Nucleus accumbens (tissue), 56 donors: ENCODE measurements at places on chromosomes 7 and 10.

DNA sequence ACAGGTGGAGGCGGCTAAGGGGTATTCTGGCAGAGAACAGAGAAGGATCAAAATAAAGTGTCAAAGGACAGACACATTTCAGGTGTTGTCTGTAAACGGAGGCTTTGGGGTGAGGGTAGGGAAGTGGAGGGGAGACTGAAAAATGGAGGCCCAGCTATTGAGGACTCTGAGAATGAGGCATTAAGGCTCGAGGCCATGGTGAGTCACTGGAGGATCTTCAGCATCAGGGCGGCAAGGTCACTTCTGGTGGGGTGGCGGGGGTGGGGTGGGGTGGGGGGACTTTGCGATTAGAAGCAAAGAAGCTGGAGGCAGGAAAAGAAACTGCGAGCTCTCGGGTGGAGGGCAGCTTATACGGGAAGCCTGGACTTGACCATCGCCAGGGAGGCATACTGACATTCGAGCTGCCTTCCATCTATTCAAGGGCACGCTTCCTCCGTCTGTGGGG lies 58.4 kb upstream of the PCGF5 start:
- peak; percentile 64 for DNase-seq

DNA sequence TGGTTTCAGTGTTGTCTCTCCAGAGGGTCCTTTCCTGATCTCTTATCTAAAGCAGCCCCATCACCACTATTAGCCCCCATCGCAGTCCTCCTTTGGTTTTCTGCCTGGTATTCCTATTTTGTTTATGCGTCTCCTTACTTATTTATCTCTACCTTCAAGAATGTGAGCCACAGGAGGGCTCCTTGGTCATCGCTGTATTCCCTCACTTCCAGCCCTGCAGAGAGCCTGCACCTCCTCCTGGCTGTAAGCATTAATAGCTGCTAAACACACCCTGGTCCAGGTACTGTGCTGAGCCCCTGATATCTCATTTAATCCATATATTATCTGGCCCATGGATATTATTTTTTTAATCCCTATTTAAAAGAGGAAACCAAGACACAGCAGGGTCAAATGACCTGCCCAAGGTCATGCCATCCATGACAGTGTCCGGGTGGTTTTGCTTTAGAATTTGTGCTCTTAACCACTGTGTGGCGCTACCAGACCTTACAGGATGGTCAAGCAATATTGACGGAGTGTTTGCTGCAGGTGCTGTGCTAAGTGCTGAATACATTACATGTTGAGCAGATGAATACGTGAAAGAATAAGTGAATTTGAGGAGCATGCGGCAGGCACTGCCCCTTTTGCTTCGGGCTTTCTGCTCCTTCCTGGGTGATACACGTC lies 227.2 kb downstream of the ADAM12 start:
- no peak for DNase-seq

GRCh38 chr7:42671627-42672026 lies 240.2 kb downstream of the C7orf25 start:
- no peak for DNase-seq

DNA sequence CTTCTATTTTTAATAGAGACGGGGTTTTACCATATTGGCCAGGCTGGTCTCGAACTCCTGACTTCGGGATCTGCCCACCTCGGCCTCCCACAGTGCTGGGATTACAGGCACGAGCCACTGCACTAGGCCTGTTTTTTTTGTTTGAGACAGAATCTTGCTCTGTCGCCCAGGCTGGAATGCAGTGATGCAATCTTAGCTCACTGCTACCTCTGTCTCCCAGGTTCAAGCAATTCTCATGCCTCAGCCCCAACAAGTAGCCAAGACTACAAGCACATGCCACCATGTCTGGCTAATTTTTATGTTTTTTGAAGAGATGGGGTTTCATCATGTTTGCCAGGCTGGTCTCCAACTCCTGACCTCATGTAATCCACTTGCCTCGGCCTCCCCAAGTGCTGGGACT lies 73.7 kb downstream of the TYW1B start:
- DNase-seq: no peak

DNA sequence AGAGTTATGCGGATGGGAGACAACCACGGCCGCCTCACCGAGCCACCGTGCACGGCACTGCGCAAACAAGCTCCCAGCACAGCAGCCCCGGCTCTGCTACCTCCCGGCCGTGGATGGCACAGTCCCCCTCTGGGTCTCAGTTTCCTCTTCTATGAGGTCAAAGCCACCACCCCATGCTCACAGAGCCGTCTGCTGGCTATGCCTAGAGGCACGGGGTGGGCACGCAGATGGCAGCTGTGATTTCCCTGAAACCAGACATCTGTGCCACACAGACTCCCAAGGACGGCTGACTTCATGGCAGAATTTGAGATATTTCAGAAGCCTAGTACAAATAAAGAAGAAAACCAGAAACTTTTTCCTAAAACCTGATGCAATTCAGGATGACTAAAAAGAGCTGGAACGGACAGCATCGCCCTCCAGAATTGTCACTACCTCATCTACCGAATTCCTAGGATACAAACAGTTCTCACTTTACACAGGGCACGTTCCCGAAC lies 73.2 kb downstream of the AMZ1 start:
- no peak for DNase-seq

DNA sequence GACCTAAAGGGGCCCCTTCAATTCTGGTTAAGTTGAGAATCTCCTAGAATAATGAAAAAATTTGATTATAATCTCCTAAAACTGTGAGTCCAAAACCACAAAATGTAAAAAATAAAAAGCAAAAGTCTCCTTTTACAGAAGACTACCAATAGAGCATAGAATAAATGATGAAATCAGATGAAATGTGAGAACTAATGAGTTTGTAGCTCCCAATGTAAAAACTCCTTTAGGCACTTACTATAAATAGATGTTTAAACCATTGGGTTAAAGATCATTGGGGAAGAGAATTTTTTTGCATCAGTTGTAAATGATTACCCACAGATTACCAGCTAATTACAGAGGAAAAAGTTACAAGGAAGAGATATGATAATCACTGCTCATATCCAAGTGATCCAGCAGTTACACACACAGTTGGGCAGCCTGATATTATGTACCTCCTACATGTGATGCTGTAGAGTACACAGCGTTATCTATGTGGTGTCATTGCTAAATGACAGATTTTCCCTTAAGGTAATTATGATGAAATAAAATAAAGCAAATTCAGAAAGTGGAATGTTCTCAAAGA lies 282.7 kb upstream of the SEMA3D start:
- no peak for DNase-seq

GRCh38 chr10:87093632-87094372 lies 841 bp downstream of the GLUD1 start:
- DNase-seq: peak; percentile 11

- no peak for DNase-seq
These were observed 24.4 kb downstream of the MKLN1 start for GRCh38 chr7:131352032-131352431.

GRCh38 chr10:23413629-23414089 lies 25.2 kb upstream of the OTUD1 start:
- DNase-seq: no peak

DNA sequence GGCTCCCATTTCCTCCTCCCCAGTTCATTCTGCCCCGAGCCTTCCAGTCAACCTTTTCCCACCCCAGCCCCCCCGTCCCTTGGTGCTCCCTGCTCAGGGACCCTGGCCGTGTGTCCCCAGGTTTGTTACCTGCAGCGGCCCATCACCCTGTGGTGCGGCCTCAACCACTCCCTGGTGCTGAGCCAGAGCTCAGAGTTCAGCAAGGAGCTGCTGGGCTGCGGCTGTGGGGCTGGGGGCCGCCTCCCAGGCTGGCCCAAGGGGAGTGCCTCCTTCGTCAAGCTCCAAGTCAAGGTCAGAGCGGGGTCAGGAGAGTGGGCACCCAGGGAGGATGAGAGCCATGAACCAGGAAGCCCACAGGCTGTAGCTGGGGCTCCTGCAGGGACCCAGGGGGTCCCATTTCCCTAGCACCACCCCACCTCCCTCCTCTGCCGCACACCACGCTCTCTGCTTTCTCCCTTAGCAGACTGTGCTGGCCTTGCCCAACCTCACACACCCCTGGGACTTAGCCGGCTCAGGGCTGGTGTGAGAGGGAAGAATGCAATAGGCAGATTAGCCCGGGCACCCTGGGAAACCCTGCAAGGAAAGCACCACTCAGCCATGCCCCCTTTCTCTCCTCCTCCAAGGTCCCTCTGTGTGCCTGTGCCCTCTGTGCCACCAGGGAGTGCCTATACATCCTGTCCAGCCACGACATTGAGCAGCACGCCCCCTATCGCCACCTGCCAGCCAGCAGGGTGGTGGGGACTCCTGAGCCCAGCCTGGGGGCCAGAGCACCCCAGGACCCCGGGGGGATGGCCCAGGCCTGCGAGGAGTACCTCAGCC lies 2.0 kb upstream of the PCOLCE start:
- DNase-seq: no peak

DNA sequence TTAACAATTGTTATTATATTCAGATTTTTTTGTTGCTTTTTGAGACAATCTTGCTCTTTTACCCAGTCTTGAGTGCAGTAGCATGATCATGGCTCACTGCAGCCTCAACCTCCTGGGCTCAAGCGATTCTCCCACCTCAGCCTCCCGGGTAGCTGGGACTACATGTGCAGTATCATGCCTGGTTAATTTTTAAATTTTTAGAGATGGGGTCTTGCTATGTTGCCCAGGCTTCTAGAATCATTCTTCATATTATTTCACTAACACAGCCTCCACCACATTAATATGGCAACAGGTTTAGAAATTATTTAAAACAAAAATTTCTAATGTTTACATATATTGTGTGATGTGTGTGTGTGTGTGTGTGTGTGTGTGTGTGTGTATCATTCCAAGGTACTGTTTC lies 1.4 kb upstream of the LAMTOR4 start:
- DNase-seq: no peak

- no peak for DNase-seq
These were observed 52.8 kb upstream of the SEMA3E start for GRCh38 chr7:83701736-83702135.

GRCh38 chr10:131119626-131120355 lies 191.7 kb downstream of the TCERG1L start:
- no peak for DNase-seq

DNA sequence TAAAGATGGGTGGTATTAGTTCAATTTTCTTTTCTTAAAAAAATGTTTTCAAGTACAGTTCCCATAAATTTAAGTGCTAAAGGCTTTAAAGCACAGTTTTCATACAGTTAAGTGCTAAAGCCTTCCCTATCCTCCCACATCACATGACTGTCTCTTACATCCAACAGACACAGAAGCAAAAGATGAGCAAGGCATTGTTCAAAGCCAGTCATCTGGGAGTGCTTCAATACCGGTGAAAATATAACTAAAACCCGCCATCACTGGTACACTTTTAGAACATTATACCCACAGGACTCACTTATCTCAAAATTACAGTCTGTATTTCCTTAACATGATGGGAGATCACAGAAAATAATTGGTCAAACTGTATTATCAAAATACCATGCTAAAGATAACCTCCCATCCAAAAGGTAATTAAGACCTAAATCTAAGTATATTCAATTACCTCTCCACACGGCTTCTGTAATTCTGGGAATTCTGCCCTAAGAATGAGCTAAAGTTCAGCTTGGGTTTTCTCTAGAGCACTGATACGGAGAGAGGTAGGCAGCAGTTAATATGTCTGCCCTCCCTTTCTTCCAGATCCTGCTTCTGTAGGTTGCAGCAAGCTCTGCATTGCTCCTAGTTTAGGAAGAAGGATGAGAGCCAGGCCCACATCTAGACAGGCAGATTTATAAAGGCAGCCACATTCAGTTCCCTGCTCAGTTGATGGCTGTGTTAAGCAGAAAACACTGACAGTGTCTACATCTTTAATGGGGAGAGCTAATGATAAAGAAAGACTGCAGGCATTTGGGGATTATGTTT lies 474.8 kb upstream of the PFKP start:
- no peak for DNase-seq

DNA sequence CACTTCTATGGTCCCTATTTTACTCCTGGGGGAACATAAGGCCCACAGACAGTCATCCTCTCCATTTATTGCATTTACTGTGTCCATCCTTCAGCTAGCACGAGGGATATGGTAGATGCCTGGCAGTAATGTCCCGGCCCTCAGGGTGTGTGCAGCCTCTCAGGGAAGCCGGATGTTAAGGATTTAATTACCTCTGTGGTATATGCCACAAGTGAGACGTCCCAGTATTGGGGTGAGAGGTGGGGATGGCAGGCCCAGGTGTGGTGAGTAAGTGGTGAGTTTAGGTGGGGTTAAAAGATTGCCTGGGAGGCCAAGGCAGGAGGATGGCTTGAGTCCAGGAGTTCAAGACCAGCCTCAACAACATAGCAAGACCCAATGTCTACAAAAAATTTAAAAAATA lies 144.9 kb downstream of the SH3PXD2A start:
- no peak for DNase-seq

DNA sequence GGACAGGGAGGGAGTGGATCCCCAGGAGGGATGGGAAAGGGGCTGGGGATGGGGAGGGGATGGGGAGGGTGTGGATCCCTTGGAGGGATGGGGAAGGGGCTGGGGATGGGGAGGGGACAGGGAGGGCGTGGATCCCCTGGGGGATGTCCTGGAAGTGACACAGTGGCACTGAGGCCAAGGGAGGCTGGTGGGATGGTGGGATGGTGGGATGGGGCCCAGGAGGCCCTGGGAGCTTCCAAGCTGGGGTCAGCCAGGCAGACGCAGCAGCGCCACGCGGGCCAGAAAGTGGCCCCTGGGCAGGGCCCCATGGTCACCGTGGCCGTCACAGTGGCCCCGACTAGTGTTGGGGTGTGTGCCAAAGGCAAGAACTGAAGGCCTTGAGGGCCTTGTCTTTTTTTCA lies 67.8 kb downstream of the INPP5A start:
- no peak for DNase-seq

DNA sequence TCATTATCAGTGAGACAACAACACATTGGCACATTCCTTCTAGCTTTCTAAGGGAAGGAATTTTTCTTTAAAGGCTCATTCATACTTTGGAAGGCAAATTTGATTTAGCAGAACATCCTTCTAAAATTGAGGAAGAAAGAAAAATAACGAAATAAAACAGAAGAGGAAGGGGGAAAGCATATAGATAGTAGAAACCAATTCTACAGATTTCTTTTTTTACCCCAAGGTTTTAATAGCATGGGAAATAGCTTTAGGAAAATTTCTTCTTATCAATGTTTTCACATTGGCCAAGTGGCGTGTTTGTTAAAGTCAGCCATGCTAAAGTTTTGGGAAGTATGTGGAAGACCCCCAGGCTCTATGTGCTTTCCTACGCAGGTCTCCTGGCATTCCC lies 35.7 kb downstream of the MACROH2A2 start:
- no peak for DNase-seq

- DNase-seq: no peak
These were observed 61.8 kb upstream of the TRIL start for GRCh38 chr7:29019896-29020295.
